ENCODE measurements at places on chromosomes 2 and 18.

- no peak for DNase-seq
Measured at GRCh38 chr18:74508366-74508765, 12.2 kb downstream of the CNDP2 start.

DNA sequence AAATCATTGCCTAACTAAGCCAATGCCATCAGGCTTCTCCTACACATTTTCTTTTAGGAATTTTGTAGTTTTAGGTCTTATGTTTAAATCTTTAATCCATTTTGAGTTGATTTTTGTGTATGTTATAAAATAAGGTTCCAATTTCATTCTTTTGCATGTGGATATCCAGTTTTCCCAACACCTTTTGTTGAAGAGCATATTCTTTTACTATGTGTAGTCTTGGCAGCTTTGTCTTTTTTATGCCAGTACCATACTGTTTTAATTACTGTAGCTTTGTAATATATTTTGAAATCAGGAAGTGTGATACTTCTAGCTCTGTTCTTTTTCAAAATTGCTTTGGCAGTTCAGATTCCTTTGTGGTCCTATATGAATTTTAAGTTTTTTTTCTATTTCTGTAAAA, 11.0 kb downstream of the FASTKD2 start:
- no peak for DNase-seq

- DNase-seq: no peak
Measured at GRCh38 chr2:241154915-241155314, 4.6 kb downstream of the PPP1R7 start.

- DNase-seq: no peak
Measured at GRCh38 chr18:14025306-14025940, 106.8 kb downstream of the ZNF519 start.

GRCh38 chr2:75098856-75099255, 100.5 kb downstream of the TACR1 start:
- no peak for DNase-seq

- DNase-seq: no peak
Measured at GRCh38 chr2:150339951-150340350, 147.5 kb downstream of the RND3 start.

DNA sequence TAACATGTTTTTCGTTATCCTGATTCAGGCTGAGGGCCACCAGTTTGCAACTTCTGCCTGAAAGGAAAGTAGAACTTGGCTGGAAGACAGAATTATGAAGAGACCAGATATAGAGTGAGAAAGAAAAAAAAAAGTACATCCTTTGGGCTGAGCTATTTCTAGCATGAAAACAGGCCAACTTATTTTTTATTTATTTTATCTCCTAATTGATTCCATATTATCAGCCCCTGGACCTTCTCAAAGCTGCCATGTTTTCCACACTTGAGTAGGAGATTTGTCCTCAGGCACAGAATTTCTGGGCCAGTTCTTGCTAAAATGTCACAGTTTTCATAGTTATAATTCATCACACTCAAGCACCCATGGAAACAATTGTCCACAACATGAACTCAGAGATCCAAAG, 586.8 kb upstream of the CNTNAP5 start:
- no peak for DNase-seq

GRCh38 chr18:47342566-47342965, 91.1 kb upstream of the SKOR2 start:
- DNase-seq: no peak

GRCh38 chr2:66966631-66967030, 430.5 kb upstream of the ETAA1 start:
- DNase-seq: no peak

GRCh38 chr2:27814758-27815157, 43.2 kb downstream of the MRPL33 start:
- DNase-seq: no peak

- DNase-seq: no peak
Measured at GRCh38 chr18:29874519-29875098, 1167.9 kb downstream of the DSC3 start.

DNA sequence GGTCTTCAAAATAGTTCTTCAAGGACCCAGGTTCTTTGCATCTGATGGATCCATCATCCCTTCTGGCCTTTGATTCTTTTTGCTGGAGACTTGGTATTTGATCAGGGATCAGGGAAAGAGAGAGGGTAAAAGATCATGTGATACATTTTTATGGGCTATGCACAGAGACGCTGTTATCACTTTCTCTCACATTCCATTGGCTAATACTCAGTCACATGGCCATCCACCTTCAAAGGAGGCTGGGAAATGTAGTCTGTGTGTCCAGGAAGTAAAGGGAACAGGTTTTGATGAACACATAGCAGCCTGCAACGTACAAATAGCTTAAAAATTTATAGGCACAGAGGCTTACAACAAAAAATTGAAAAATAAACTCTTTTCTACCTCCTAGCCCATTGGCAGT, 629.6 kb upstream of the FANCL start:
- DNase-seq: no peak

DNA sequence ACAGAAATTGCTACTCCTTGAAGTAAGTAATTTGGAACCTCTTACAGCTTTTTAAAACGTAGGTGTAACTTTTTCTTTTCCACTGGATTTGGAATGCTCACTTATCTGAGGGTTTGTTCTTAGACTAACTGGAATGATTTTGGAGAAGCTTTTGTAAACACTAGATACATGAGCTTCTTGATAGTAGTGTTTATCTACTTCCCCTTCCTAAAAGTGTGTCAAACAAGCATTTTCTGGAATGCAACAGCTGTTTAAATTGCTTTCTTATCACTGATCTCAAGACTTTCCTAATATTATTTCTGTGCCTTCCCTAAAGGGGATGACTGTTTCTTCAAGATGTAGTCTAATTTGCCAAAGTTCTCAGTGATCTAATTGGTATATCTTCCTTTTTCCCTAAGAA, 282.6 kb downstream of the CCDC178 start:
- no peak for DNase-seq
